Stimulated activated CD4-positive, alpha-beta T cell treated with anti-CD3 and anti-CD28 coated beads, Interleukin-1b, Interleukin-23, amount 100 ng/mL, for 1 hour (primary cell): ENCODE measurements at places on chromosomes 16 and 17.

GRCh38 chr17:54348234-54348633, 525.5 kb downstream of the KIF2B start:
- DNase-seq, result no peak

DNA sequence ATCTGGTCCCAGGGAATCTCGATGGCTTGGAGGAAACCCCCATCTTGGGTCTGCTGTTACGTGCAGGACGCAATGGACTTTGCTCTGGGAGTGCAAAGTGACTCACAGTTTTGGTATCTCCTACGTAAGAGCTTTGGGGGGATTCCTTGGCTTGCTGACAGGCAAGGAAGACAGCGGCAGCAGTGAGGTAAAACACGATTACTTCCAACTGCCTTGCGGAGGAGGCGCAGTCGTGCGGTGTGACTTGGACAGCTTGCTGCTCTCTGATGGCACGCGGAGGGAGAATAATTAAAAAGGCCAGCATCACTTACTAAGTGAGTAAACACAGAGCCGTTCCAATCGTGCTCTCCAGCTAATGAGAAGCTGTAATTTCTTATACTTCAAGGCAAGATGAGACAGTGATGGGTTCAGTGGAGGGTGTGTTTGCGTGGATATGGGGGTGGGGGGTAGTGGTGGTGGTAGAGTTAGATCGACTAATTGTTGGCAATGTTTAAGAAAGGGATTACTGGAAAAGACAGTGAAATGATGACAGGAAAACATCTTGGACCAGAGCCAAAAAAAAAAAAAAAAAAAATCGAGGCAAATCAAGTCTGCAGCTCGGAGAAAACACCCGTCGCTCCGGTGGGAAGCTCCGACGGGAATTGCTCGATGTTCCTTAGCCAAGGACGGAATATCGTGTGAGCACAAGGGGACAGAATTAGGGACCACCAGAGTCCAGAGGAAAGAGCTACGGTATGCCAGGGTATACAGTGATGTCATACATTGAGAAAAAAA, 184.8 kb upstream of the ZFHX3 start:
- DNase-seq, result no peak

DNA sequence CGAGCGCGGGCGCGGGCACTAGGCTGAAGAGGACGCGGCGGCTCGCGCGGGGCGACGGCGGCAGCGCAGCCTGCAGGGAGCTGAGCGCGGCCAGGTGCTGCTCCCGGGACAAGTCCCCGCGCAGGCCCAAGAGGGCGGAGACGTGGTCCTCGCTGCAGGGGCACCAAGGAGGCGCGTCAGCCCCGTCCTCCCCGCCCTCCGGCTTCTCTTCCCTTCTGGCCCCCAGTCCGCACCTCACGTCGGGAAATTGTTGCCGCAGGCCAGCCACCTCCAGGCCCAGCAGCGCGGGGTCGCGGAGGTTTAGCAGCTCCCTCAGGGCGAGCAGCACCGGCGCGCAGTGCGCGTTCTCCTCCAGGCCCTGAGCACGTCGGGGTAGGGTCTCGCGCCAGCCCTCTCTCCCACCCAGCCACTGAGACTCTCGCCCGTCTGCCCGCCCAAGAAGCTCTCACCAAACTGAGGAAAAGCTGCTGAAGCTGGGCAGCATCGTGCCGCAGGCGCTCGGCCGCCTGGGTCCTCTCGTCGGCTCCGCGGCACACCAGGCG, 761 bp upstream of the MATCAP1 start:
- no peak for DNase-seq

- no peak for DNase-seq
These were observed 21.4 kb downstream of the RPTOR start for GRCh38 chr17:80566054-80566400.

- DNase-seq, result no peak
These were observed 168.6 kb upstream of the IRX3 start for GRCh38 chr16:54455030-54455725.

DNA sequence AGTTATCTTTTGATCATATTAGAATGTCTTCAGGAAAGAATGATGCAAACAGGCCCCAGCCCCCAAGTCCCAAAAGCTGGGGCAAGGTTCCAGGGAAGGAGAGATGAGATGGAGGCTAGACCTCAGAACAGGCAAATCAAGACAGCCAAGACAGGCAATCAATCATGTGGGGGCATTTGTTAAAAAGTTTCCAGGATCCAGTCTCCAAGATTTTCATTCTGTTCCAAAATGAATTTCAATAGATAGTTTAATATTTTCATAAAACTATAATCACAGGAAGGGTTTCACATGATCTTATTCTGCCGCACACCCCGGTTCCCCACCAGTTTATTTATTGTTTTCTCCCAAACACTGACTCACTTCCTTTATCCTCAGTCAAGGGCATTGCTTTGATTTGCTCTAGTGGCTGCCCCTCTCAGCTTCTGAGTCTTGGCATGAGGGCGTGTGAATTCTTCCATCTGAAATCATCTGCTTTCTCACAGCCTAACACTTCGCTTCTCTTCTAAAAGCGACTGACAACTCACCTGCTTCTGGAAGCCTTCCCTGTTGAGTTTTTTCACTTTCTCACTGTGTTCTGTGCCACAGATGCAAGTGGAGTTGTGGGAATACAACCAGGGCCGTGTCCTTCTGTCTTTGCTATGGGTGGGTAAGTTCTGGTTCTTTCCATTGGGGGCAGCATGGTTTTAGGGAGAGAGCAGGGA, 12.2 kb upstream of the TERF2 start:
- DNase-seq, result no peak

DNA sequence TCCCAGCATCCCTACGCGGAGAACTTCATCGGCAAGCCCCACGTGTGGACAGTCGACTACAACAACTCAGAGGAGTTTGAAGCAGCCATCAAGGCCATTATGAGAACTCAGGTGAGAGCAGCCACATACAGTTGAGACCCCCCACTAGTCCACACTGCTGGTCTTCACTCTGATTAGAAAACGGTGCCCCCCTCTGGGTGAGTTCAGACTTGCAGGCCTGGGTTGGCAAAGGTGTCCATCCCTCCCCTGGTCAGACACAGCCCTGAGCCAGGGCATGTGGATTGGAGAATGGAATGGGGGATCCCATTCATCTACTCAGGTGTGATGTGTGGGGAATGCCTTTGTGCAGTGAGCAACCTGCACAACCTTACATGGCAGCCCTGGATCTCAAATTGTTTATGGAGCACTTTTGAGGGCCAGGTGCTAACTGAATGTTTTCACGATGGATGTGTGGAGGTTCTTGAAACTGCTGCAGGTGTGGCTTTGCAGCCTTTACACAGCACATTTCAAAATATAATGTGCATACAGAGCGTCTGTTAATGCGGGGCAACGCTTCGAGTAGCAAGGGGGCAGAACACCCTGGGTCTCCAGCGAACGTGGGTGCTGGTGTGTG, 72.6 kb downstream of the MGAT5B start:
- DNase-seq, result no peak

GRCh38 chr16:23857881-23858269, 22.1 kb downstream of the PRKCB start:
- no peak for DNase-seq

DNA sequence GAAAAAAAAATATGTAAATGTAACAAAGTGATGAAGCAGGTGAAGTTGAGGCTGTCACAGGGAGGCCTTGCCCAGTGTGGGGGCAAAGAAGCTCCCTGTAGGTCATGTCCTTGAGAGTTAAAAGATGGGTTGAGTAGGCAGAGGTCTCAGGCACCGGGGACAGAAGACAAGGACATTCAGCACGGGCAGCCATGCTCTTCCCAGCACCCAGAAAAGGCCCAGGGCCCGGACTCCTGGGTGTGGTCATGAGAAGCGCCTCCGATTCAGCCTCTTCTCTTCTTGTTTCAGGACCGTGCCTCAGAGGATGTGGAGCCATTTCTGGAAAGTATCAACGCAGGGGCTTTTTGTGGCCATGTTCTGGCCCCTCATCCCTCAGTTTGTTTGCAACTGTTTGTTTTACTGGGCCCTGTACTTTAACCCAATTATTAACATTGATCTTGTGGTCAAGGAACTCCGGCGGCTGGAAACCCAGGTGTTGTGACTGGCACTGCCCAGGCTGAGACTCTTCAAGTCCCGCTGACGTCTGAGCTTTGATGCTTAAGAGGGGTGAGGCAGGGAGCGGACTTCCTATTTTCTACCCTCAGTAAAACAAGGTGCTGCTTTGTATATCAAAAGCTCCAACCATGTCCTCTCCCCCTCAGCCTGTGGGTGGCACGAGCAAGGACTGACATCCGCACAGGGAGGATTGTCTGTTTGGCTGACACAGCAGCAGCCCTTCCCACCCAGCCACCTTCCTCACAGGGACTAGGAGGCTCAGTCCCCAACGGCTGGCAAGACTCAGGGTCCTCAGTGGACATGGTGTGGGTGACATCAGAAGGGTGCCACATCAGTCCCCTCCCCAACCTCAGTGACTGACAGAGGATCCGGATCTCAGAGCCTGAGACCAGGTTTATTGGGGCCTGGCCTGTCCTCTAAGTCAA, 26.5 kb downstream of the PLA2G10 start:
- DNase-seq, result no peak

- DNase-seq, result no peak
These were observed 15.4 kb downstream of the KCNJ2 start for GRCh38 chr17:70184770-70185169.

- DNase-seq, result no peak
These were observed 2.4 kb downstream of the ZNF768 start for GRCh38 chr16:30523768-30524574.

GRCh38 chr17:61997664-61998063, 67.4 kb downstream of the MED13 start:
- no peak for DNase-seq

GRCh38 chr17:61852857-61853256, 10.5 kb downstream of the BRIP1 start:
- DNase-seq, result no peak

DNA sequence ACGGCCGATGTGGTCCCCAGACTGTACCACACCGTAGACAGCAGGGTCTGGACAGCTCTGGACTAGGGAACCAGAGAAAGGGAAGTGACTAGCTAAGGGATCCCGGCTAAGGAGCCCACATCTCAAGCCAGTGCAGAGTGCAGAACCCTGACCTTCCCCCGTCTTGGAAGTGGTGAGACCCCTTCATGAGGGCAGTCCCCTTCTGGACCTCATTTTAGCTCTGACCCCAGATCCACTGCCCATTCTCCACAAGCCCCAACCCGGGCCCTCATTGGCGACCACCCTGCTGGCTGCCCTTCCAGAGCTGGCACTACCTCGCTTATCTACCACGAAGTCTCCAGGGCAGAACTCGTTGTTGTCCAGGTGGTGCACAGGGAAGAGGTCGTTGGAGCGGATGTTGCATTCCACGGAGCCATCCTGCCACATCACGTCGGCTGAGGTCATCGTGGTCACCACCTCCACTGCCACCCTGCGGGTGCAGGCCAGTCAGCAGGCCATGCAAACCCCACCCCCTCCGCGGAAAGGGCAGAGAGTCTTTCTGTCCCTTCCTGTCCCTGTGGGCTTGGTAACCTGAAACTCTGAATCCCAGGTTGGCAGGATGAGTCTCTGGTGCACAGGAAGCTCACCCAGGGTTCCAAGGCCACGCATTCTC, 14.2 kb downstream of the SPHK1 start:
- DNase-seq, result no peak

- DNase-seq, result no peak
These were observed 2.0 kb downstream of the PHKG2 start for GRCh38 chr16:30750201-30750600.

- DNase-seq, result no peak
These were observed 11.3 kb downstream of the WDR45B start for GRCh38 chr17:82636626-82637598.
